Bone marrow (tissue), 2 donors: ENCODE measurements at places on chromosomes 1 and 21.

DNA sequence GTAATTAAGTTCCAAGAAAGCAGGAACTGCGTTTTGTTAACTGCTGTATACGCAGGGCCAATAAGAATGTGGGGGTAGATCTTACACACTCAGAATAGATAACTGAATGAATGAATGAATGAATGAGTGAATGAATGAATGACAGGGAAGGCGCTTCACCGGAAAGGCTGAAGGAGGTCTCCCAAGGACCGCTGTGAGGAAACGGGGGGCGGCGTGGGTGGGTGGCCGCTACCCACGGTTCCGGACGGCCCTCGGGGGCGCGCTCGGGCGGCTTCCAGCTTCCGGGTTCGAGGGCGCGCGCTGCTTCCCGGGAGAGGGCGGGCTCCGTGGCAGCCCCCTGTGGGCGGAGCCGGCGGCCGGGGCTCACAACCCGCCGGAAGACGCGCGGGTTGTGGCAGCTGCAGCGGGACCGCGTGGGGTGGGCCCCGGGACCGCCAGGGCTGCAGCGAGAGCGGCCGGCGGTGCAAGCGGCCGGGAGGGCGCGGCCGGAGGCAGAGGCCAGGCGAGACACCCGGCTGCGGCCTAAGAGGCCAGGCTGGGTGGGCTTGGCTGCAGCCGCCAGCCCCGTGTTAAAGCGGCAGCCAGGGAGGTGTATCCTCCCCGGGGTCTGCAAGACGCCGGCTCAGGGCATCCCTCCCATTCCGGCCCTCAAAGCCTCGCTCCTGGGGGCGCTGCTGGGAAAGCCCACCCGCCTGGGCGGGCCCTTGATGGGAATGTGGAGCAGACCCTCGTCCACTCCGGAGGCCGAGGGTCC is at the start of gene ZFP69:
Gene ZFP69, plus strand, starts transcription at position 367 of the 754 bp plus-strand sequence. CDS start 2,072 bp downstream, outside the sequence.
- peak; percentile 21 for DNase-seq

DNA sequence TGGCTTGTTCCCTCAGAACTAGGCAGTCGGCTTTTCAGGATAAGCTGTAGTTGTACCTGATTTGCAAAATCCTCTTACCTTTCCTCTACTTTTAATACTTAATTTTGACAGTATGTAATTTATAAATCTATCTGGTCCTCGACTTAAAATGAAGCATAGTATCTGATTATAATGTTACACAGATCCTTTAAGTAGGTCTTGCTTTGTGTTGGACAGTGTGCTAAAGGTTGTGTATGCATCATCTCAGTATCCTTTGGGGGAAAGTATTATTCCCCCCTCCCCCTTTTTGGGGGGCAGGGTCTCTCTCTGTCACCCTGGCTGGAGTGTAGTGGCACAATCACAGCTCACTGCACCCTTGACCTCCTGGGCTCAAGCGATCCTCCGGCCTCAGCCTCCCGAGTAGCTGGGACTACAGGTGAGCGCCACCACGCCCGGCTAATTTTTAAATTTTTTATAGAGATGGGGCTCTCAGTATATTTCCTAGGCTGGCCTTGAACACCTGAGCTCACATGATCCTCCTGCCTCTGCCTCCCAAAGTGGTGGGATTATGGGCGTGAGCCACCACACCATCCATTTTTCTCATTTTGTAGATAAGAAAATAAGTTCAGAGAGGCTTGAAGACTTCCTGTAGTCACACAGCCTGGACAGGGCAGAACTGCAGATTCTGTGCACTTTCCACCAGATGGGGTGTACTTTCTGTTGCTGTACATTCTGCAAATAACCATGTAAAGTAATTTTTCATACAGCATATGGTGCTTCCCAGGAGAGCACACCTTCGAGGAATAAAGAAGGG is 791 bp upstream of the STX6 start:
- DNase-seq = no peak

- peak; percentile 77 for DNase-seq
Measured at GRCh38 chr1:183543619-183544204, 46.5 kb downstream of the NCF2 start.

DNA sequence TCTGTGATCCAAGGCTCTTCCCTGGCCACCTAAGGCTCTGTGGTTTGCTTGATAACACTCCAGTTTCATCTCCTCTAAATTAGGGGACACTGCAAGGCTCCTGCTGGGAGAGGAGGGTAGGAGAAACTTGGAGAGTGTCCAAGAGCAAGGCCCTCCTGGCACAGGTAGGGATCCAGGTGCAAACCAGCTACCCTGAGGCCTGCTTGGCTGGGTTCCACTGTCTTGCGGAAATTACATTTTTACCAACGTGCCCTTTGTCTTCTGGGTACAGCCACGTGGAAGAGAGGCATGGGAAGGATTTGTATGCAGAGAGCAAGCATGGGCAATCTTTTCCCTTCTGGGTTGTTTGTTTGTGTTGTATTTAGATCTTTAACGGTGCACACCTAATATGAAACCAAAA is 132.5 kb downstream of the PRDM2 start:
- no peak for DNase-seq

DNA sequence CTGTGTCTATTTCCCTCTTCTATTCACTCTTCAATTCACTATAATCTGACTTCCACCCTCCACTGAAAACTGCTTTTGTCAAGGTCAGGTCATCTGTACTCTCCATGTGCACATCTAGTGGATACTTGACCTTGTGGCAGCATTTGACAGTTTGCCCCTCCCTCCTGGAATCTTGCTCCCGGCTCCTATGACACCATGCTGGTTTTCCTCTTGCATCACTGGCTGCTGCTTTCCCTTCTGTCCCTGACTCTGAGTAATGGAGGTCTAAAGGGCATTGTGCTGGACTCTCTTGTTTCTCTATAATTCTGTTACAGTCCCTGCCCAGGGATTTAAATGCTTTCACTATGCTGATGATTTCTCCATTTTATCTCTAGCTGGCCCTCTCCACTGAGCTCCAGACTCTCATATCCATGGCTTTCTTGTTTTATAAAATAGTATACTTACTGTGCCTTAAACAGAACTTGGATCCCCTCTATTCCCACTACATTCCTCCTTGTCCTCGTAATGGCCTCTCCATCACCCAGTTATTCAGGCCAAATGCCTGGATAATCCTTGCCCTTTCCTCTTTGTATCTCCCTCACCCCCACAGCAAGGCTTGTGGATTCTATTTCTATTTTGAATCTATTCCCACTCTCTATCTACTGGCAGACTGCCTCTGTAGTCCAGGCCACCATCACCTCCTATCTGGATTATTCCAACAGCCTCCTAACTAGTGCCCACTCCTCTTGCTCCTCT is 36.8 kb upstream of the PODN start:
- no peak for DNase-seq

- no peak for DNase-seq
Measured at GRCh38 chr1:216788671-216789070, 65.4 kb upstream of the ESRRG start.

DNA sequence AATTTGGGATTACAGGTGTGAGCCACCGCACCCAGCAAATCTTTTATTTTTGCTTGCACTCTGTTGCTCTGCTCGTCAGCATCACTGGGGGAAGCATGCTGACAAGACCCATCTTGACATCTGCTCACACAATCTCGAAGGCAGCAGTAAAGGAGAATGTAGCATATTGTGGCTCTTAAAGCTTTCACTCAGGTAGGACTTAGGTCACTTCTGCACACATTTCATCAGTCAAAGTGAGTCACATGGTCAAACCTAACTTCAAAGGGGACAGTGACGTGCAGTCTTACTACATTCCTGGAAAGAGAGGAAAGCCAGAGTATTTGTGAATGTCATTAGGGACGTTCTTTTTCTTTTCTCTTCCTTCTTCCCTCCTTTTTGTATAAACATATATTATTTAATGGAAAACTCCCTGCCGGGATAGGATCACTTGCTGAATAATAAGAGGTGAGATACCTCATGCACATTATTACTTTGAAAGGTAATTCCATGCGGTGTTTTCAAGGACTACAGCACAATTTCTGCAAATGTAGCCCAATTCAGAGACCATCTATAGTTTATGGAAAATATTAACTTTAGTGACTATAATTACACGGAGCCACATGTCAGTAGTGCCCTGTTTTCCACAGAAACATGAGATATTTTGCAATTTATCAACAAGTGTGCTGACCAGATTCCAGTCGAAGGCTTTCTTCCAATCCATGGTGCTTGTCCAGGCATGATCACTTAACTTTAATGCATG is 19.3 kb upstream of the ACBD6 start:
- no peak for DNase-seq

DNA sequence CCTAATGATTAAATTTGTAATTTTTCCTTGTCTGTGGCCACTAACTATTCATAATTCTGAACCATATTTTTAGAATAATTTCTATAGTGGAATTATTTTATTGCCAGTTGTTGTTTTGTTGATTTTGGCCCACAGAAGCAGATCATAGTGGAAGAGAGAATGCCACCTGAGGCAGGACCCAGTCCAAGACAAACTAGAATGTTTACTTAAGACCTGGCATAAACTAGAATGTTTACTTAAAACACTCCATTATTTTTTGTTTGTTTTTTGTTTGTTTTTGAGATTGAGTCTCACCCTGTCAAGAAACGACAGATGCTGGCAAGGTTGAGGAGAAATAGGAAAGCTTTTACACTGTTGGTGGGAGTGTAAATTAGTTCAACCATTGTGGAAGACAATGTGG is 310.2 kb downstream of the MRPL39 start:
- DNase-seq = no peak

DNA sequence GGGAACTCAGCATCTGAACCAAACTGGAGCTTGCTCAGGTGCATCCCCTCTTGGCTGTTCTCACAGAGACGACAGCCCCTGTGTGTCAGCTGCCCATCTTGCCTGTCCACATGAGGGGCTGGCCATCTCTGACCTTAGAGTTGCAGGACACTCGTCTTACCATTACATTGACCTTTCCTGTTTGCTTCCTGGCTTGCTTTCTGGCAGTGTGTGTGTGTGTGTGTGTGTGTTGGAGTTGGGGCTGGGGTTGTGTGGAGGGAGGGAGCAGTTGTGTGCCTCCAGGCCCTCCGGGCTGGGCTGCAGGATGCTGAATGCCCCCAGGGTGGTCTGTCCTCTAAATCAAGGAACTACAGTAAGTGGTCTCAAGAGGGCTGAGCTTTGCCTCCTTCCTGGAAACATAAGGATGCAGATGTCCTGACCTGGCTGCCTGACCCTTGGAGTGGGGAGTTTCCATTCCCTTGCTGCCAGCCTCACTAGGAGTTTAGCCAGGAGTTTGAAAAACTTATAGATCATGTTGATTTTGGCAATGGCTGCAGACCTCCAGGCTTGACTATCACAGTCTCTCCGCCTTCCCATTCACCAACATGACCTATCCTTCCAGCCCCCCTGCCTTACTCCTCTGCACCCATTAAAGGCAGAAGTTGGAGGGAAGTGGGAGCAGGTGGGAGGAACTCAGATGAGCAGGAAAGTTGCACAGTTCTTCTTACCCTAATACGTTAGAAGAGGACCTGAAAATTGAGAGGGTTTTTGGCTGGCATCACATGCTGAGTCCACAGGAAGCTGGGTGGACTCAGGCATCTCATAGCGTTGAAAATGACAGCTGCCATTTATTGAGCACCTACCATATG is 19.0 kb downstream of the RASSF5 start:
- no peak for DNase-seq

DNA sequence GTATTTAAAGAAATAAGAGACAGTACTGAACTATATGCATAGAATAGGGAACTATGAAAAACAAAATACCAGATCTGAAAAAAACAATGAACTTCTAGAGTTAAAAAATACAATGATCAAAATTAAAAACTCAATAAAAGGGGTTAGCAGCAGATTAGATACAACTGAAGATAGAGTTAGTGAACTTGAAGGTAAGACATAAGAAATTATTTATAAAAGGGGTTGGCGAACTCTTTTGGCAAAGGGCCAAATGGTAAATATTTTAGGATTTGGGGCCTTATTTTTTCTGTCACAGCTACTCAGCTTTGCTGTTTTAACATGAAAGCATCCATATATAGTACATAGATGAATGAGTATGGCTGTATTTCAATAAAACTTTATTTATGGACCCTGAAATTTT is 111.4 kb downstream of the ST3GAL3 start:
- no peak for DNase-seq

- no peak for DNase-seq
Measured at GRCh38 chr1:111195002-111195684, 5.3 kb downstream of the DENND2D start.

DNA sequence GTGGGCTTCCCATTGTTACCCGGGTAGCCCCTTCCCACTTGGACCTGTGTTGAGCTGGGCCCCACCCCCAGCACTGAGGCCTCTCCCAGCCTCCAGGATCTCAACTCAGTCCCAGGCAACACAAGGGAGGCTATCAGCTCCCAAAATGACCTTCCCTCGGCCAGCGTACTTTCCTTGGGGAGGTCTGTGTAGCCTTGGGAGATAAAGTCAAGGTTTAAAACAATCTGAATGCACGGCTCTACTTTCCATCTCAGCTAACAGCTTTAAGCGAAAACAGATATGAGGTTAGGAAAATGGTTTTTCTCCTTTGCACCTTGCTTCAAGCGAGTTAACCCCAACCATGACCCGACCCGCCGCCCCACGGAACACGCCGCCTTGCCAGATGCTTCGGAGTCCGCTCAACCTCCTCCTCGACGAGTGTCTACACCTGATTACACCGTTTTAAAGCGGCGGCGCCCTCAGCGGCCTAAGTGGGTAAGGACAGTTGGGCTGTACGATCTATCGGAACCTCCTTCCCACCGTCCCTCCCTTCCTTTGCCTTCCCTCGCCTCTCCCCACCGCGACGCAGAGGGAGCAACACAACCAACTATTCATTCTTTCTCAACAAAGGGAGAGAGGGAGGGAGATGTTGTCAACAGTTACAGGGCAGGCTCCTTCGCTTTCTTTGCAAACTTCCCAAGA is 1.1 kb downstream of the BCAR3 start:
- DNase-seq = peak; percentile 20

DNA sequence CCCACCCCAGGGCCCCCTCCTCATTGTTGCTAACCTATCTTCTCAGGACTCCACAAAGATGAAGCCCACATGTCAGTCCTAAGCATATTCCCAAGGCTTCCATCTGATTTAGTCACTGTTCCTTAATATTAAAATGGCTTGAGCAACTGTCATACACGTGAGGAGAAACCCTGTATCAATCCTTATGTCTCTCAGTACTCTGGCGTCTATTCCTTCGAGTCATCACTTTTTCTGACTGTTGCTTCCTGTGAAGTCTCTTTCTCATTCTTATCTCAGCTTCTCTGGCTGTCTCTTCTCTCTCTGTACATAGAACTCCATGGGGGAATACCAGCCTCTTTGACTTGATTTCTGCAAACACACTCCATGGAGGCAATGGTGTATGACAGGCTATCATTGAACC is 98.4 kb downstream of the C4BPA start:
- DNase-seq = no peak

- DNase-seq = no peak
Measured at GRCh38 chr1:15851210-15852035, 3.9 kb downstream of the SPEN start.

DNA sequence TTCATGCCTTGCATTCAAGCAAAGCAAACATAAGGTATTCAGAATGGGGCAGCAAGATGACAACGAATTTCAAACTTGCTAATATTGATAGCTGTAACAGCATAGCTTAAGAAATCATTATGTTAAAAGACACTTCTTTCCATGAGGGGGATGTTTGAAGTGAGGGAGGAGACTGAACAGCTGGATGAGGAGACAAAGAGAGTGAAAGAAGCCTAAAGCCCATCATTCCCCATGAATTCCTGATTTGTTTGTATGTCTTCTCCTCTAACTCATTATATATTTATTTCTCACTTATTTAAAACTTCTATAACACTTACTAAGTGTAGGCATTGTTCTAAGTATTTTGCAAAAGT is 125.2 kb upstream of the PBX1 start:
- DNase-seq = no peak
